ENCODE measurements at places on chromosomes 2 and 18. TPM values are rescaled to one million over a fixed set of nuclear protein-coding genes. Genes with fewer than 3 reads are reported as not detected.

GRCh38 chr2:207727261-207727660 lies 15.8 kb downstream of the CCNYL1 start:
- peak overlapping the region; percentile 28 for H3K27ac ChIP-seq
- peak overlapping the region; percentile 4 for H3K4me3 ChIP-seq
- peaks cover 25% of the 10 kb centered on the region for H3K4me1 ChIP-seq
- peaks cover 19% of the 10 kb centered on the region for H3K36me3 ChIP-seq

DNA sequence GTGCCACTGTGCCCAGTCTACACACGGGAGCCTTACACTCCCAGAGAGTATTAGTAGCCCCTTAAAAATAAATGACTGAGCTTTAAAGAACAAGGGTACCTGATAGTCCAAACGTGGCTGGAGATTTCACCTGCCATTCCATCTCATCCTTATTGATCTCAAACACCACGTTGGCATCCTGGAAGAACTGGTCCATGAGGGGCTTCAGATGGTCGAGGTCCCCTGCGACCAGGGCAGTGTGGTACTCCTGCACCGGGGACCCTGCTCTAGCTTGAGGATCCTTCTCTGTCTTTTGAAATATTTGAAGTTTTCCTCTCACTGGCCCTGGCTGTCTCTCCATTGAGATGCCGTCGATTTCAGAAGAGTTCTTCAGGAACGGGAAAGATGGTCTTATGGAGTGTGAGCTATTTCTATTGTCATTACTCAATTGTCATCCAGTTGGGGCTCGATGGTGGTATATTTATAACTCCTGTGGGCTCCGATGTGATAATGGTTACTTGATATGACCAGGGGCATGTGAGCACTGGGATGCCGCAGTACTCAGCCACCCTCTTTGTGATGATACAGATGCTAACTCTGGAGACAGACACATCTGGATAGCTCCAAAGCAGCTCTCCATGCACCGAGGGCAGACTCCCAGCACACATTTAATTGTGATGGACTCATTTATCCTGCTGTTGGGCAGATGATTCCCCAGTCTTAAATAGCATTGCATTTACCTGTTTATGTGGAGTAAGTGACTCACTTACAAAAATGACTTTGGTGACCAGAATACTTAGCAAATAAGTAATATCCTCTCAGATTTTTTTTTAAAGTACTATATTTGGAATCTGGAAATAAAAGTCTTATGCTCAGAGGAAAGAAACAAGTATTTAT lies 22.8 kb downstream of the ASB18 start:
- H3K4me3 ChIP-seq = no peak overlapping the region
- H3K27ac ChIP-seq = no peak overlapping the region
- H3K4me1 ChIP-seq = no peaks in the 10 kb centered on the region
- H3K27me3 ChIP-seq = peaks cover 56% of the 10 kb centered on the region
- no peaks in the 10 kb centered on the region for H3K36me3 ChIP-seq

The TMEM17 gene
- 2.6 TPM for total RNA-seq

- H3K27ac ChIP-seq = no peak overlapping the region
- H3K36me3 ChIP-seq = no peaks in the 10 kb centered on the region
- H3K4me1 ChIP-seq = peaks cover 10% of the 10 kb centered on the region
- H3K4me3 ChIP-seq = no peak overlapping the region
- H3K27me3 ChIP-seq = no peaks in the 10 kb centered on the region
Measured at GRCh38 chr2:66805016-66805865, 370.3 kb downstream of the MEIS1 start.

The SCG2 gene
- 0.84 TPM for total RNA-seq

DNA sequence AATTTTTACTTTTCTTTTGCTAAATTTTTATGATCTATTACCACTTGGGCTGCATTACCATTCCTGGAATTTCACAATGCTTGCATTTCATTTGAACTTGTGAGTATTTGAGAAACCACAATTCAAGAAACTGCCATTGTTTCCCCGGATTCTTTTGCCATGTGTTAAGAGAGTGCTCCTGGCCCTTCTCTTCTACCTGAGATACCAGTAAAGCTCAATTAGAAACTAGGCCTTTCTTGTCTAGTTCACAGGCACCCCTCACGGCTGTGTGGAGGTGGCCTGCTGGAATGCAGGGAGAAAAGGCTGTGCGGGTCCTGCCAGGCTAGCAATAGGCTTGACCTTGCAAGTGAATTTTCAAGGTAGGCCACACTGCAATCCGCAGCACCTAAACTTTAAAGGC lies 40.8 kb downstream of the ZEB2 start:
- H3K27me3 ChIP-seq = no peaks in the 10 kb centered on the region
- H3K4me3 ChIP-seq = no peak overlapping the region
- DNase-seq = peak; percentile 10
- no peak overlapping the region for H3K27ac ChIP-seq
- peaks cover 5% of the 10 kb centered on the region for H3K36me3 ChIP-seq

Measured in MCF 10A (cell line).